ENCODE measurements at places on chromosomes 16 and 17.

- no peak for DNase-seq
Measured at GRCh38 chr17:50375858-50376538, 3.0 kb downstream of the EME1 start.

DNA sequence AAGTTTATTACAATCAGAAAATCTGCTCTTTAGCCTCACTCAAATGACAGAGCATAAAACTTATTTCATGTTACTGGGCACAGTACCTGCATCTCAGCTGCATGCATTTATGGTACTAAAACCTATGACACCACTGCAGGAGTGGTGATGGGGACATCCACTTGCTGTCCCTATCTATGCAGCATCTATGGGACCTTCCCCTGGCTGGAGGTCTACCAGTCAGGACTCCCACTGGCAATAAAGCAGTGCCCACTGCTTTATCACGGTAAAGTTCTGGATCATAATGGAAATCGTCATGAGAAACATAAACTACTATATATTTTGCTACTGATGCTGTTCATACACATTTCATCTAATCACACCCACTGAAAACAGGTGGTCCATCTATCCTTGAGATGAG, 26.2 kb downstream of the NSMCE1 start:
- no peak for DNase-seq

- DNase-seq: no peak
Measured at GRCh38 chr16:74896389-74897370, 88.2 kb downstream of the WDR59 start.

DNA sequence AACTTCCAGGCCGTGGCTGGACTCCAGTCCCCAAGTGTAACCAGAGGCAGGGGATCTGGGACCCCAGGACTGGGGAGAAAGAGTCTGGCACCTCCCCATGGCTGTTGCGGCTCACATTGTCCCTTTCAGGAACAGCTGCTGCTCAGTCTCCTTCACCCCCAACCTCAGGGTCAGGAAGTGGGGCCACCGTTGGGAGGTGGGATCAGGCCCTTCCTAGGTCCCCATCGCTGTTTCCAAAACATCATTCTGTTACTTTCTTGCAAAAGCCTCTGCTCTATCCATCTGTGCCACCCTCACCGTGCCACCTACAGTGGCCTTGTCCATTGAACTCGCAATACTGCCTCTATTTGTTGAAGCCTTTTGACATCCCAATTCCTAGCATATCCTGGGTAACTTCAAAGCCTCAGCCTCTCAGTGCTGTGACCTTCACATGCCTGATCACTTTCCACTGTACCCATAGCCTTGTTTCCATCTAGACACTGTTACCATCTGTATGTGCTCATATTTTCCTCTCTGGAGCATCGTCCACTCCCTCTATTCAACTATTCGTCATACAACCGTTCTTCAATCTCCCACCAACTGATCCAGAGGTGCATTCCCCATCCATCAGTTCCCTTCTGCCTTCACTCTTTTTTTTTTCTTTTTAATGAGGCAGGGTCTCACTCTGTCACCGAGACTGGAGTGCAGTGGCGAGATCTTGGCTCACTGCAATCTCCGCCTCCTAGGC, 15.0 kb upstream of the SRCIN1 start:
- DNase-seq: no peak
